ENCODE measurements at places on chromosomes 4 and X. TPM values are rescaled to one million over a fixed set of nuclear protein-coding genes. Genes with fewer than 3 reads are reported as not detected.

DNA sequence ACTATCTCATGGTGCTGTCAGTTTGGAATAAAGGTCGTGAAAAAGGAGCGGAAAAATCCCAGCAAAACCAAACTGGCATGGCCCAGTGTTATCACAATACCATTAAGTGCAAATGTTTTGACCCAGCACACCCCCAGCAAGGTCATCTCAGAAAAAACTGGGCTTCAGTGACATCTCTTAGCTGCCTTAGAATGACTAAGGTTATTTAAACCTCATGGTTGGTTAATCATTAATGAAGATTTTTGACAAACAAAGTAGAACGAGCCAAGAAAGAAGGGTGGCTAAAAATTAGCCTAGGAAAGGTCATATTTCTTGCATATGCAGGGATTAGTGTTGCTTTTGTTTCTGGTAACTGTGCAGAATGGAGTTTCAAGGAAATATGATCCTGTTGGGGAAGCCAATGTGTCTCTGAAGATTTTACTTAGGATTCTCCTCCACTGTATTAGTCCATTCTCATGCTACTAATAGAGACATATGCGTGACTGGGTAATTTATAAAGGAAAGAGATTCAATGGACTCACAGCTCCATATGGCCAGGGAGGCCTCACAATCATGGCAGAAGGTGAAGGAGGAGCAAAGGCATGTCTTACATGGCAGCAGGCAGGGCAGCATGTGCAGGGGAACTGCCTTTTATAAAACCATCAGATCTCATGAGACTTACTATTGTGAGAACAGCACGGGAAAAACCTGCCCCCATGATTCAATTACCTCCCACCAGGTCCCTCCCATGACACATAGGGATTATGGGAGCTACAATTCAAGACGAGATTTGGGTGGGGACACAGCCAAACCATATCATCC lies 83.5 kb downstream of the CHRNA9 start:
- DNase-seq = no peak
- no peak overlapping the region for H3K27ac ChIP-seq
- peaks cover 10% of the 10 kb centered on the region for H3K36me3 ChIP-seq
- H3K27me3 ChIP-seq = peaks cover 7% of the 10 kb centered on the region
- H3K4me1 ChIP-seq = peaks cover 9% of the 10 kb centered on the region
- no peak overlapping the region for H3K4me3 ChIP-seq

DNA sequence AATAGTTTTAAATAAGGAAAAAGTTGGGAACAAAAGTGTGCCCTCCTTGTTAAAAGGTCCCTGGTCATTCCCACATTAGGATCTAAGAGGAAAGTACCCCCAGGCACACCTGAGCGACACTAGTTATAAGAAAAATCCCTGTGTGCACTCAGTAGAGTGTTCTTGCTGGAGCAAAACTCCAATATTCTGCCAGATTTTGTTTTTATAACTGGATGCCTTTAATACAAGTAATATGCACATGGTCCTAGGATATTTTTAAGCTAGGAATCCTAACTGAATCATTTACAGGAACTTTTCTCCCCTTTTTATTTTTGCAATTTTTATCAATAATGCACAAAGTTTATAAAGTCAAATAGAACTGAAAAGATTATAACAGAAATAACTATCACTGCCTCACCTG lies 68.6 kb downstream of the BEND4 start:
- H3K4me1 ChIP-seq = no peaks in the 10 kb centered on the region
- H3K36me3 ChIP-seq = peaks cover 9% of the 10 kb centered on the region
- H3K4me3 ChIP-seq = no peak overlapping the region
- no peak for DNase-seq
- no peak overlapping the region for H3K27ac ChIP-seq

GRCh38 chrX:119753639-119754257 lies 4.6 kb upstream of the SOWAHD start:
- peak; percentile 77 for DNase-seq
- peaks cover 54% of the 10 kb centered on the region for H3K4me1 ChIP-seq
- H3K4me3 ChIP-seq = peak overlapping the region; percentile 31
- no peaks in the 10 kb centered on the region for H3K27me3 ChIP-seq
- peak overlapping the region; percentile 98 for H3K27ac ChIP-seq
- no peaks in the 10 kb centered on the region for H3K36me3 ChIP-seq

DNA sequence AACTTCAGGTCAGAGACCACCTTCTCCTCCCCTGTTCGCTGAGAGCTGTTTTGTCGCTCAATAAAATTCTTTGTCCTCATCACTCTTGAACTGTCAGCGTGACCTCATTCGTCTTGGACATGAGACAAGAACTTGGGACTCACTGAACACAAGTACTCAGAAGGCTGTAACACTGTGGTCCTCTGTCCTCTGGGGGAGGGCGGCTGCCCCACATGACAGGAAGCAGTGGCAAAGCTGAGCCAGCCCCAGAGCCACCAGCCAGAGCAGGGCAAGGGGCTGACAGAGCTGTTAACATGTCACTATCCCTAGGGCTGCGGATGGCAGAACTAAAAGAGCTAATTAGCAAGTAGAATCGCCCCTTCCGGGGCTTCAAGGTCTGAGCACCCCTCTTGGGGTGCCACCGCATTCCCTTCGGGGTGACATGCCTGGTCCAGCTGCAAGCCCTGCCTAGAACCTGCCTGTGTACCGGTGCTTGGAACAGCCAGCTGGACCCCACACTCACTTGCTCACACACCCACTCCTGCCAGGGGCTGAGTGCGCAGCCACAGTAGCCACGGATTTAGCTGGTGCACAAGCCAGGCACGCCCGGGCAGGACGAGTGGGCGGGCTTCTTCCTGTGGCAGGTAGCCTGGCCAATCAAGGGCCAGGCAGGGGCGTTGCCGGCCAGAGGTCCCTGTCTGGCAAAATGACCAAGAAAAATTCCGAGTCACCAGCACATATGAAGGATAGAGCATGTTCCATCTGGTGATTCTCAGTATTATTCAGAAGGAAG lies 648.6 kb upstream of the AGA start:
- H3K4me1 ChIP-seq = no peaks in the 10 kb centered on the region
- no peak for DNase-seq
- H3K4me3 ChIP-seq = no peak overlapping the region

DNA sequence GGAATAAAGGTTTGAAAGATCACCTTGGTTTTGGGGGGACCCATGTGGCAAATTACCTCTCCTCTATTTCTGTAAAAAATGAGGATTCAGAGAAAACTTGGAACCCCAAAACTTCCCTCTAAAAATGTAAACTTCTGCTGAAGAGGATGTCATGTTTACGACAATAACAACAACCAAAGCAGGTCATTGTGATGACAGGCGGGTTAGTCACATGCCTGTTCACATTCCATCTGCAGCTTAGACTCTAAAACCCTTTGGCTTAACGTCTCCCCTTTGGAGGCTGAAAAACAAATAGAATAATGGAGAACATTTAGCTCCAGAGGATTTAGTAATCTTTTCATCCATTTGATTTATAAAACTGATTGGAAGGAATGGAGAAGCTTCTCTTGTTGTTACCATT lies 75.0 kb upstream of the FAM9C start:
- H3K27me3 ChIP-seq = no peaks in the 10 kb centered on the region
- no peak overlapping the region for H3K4me3 ChIP-seq
- peaks cover 29% of the 10 kb centered on the region for H3K4me1 ChIP-seq
- DNase-seq = no peak

Gene CLRN2
- total RNA-seq = not detected

Gene RRH
- 0.26 TPM for total RNA-seq

All from activated CD8-positive, alpha-beta T cell treated with anti-CD3 and anti-CD28 coated beads, Interleukin-2, amount 10 ng/mL, durations not matched to agents 7 days and 5 days (primary cell).